Kidney epithelial cell (primary cell): ENCODE measurements at places on chromosomes 5 and 9.

DNA sequence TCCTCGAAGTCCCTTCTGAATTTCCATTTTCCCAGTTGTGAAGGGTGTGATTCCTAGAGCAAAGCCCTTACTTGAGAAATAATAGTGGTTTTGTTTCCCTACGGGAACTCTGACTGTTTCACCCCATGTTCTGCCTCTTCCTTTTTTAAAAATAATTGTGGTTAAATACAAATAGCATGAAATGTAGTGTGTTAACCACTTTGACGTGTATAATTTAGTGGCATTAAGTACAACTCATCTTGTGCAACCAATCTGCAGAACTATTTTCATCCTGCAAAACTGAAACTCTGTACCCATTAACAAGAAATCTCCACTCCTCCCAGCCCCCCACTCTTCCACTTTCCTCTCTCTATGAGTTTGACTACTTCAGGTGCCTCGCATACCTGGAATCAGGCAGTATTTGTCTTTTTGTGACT is 35.6 kb upstream of the HAND1 start:
- no peak for DNase-seq

GRCh38 chr5:156191547-156191946 is 135.4 kb upstream of the SGCD start:
- no peak for DNase-seq

GRCh38 chr5:50727149-50727496 is 60.7 kb downstream of the PARP8 start:
- no peak for DNase-seq

DNA sequence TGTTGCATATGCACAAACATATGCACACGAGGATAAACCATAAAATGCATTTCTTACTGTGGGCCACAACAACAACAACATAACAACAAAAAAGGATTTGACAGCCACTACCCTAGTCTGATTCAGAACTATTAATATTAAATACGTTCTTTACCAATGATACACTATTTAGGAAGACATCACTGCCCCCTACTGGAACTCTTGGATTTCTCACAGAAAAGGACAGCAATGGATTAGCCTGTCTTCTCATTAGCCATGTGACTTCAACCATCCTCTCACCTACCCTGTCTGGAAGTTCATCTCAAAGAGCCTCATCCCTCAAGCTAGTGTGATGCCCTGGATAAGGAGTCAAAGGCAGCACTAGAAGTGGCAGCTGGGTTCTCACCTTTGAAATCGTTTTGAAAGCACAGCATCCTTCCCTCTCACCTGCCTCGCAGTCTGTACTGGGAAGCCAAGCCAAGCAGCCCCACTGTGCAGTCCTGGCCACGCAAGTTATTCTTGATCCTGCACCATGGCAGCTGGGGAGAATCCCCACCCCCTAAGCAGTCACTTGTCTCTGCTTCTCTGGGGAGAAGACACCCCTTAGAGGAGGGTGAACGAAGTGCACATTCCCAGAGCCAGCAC is 64.6 kb downstream of the SH3TC2 start:
- DNase-seq, result no peak

GRCh38 chr5:163888366-163888765 is 382.9 kb downstream of the MAT2B start:
- no peak for DNase-seq

- DNase-seq, result no peak
Observed at GRCh38 chr9:125587819-125588460, 119.1 kb downstream of the MAPKAP1 start.

GRCh38 chr9:26748449-26749058 is 144.0 kb downstream of the CAAP1 start:
- no peak for DNase-seq

- no peak for DNase-seq
Observed at GRCh38 chr5:81238460-81238859, 5.3 kb downstream of the CKMT2 start.

DNA sequence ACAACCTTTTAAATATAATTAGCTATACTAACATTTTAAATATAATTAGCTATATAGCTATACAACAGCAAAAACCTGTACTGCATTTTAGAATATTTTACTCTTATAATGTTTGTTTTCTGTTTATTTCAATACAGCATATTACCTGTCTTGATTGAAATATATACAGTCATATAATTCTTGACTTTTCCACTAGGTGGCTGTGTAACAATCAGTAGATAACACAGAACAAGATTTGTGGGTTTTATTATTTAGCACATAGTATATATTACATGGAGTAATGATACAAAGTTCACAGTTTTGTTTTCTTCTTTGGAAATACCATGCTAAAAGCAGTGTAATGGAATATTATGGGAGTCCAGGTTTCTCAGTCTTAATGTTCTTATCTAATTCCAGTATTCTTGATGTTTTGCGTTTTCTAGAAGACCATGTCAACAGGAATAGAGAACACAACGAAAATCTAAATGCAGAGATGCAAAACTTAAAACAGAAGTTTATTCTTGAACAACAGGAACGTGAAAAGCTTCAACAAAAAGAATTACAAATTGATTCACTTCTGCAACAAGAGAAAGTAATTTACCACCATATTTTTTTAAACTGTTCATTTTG is 13.3 kb downstream of the HMMR start:
- no peak for DNase-seq

DNA sequence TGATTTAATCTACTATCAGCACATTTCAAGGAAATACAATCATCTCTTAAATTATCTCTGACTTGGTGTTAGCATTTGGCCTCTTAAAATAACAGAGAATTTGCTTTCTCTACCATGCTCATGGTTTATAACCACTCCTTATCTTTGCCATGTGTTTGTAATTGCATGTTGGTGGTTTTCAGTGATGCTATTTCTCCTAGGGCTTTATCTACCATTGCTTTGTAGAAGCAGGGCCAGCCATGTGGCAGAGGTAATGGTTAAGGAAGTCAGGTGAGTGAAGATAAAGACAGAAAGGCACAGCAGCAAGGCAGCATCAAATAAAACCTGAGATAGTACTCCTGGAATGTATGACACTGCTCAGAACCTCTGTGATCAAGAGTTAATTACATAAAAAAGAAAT is 206.2 kb downstream of the FER start:
- DNase-seq, result no peak

- DNase-seq, result no peak
Observed at GRCh38 chr5:173103411-173103810, 40.9 kb upstream of the BNIP1 start.

GRCh38 chr5:83924171-83924570 is 203.5 kb upstream of the HAPLN1 start:
- no peak for DNase-seq

- no peak for DNase-seq
Observed at GRCh38 chr9:126223798-126224531, 102.7 kb upstream of the MVB12B start.
